ENCODE measurements at places on chromosomes 5 and 9. TPM values are rescaled to one million over a fixed set of nuclear protein-coding genes. Genes with fewer than 3 reads are reported as not detected.

GRCh38 chr5:65821966-65822365, 100.0 kb downstream of the NLN start:
- DNase-seq, result no peak

GRCh38 chr9:73583576-73583975, 431.9 kb downstream of the ANXA1 start:
- no peak for DNase-seq

DNA sequence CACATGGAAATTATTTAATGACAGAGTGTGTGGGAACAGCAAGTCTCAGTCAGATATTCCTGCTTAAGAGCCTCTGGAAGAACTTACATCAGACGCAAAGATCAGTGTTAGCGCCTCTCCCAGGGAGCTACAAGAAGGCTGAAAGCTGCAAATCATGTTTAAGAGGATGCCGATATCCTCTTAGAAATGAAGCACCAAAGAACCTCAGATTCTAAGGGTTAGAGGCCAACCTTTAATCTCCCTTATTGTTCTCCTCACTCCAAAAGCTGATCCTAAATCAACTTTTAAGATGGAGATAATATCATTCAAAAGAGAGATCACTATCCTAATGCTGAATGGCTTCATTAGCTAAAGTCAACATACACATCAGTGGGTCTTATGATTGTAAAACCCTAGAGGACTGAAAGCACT, 160.6 kb downstream of the NFIB start:
- no peak for DNase-seq

GRCh38 chr5:125603321-125603720, 819.9 kb upstream of the GRAMD2B start:
- DNase-seq, result no peak

DNA sequence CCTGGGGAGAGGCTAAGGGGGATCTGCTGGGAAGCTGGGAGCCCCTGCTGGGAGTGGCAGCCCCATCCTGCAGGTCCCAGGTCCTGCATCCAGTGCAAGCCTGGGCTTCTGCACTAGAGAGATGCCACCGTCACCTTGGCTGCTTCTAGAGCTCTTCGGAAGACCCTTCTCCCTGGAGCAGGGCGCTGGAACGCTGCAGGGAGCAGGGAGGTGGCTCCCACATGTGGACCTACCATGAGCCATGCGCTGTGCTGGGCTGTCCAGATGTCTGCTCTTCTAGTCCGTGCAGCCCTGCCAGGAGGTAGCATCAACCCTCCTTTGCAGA, 90.9 kb upstream of the PHYKPL start:
- no peak for DNase-seq

- no peak for DNase-seq
Observed at GRCh38 chr9:104586496-104587180, 12.6 kb downstream of the OR13C5 start.

- no peak for DNase-seq
Observed at GRCh38 chr9:76377791-76378190, 16.4 kb downstream of the RFK start.

DNA sequence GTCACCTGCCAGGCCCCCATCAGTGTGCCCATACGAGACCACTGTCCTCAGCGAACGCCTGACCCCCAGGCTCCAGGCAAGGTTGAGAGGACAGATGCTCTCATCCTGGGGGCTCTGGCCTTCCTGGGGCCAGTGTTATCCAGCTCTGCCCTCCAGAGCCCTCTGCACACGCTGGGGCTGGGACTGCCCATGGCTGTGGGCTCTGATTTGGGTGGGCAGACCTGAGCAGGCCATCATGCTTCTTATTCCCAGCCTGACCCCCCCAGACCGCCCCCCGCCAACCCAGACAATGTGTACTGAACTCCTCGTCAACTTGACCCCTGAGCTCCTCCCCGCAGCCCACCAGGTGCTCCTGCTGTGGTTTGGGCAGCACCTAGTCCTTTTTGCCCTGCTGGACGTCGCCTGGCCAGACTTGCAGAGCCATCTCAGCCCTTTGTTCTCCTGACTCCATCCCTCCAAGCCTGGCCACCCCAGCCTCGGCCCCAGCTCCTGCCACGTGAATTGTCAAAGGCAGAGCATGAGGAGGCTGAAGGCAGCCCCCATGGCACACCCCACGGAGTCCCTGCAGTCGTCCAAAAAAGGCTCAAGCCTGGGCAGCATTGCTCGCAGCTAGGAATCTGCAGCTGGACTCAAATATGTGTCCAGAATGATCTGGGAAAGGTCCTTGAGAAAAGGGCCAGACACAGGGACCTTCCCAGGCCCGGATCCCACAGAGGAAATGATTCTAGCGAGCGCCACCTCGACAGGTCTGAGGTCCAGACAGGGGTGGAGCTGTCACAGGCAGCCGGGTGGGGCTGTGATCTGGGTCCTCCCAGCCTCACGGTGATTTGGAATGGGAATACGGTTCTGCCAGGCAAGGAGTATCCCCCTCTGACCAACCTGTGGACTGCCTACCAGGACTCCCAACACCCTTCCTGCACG, 87.0 kb downstream of the ADAMTS2 start:
- DNase-seq, result no peak

DNA sequence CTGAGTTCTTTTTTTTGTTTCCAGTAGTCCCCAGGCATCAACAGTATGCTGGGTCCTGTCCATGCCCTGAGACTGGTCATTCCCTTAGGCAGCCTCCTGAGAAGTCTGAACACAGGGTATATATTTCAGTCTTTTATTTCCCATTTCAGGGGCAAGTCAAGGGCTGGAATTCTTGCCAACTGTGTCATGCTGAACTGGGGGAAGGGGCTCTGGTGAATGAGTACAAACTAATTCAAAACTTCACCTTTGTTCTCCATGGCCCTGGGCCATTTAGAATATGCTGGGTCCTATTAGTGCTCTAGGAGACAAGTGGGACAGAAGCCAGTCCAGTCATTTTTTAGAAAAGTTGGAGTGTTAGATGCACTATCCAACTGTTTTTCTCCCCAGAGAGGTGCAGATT, 170.3 kb downstream of the TMC1 start:
- no peak for DNase-seq

DNA sequence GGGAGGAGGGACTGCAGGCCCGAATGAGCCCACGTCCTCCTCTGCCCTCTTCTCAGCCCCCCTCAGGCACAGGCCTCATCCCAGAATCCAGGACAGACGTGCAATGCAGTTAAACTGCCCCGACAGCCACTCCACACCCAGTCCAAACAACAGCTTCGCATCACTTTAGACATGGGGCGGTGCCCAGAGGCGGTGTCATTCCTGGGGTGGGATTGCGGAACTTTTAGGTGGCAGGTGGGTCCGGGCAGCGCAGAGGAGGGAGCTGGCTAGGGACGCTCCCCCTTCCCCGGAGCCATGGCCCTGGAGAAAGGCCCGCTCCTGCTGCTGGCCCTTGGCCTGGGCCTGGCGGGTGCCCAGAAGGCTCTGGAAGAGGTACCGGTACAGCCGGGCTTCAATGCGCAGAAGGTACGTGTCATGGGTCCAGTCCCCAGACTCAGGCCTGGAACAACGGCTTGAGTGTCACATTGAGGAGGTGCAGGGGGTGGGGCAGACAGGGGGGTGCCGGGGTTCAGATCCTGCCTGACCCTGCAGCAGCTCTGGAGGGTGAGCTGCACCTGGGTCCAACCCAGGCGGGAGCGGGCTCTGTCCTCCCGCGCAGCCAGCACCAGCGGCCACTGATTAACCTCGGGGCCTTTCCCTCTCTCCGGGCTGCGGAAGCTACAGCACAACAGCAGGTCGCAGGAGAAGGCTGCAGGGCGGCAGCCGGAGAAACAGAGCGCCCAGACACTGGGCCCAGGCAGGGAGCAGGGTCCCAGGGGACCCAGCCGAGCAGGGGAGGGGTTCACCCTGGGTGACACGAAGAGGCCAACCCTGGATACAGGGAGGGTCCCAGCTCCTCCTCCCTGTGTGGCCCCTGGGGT, 25.2 kb downstream of the GLT6D1 start:
- no peak for DNase-seq

GRCh38 chr5:136147632-136148031, 15.0 kb downstream of the SMAD5 start:
- no peak for DNase-seq

GRCh38 chr5:154234551-154234950, 44.0 kb downstream of the GALNT10 start:
- DNase-seq, result no peak

- no peak for DNase-seq
Observed at GRCh38 chr5:154580422-154580821, 102.4 kb upstream of the HAND1 start.

- DNase-seq, result no peak
Observed at GRCh38 chr9:86830356-86830755, 117.0 kb downstream of the GAS1 start.

- DNase-seq, result no peak
Observed at GRCh38 chr5:72235725-72236124, 84.3 kb downstream of the MRPS27 start.

The SLC45A2 gene
- total RNA-seq, result not detected

The RANBP3L gene
- 0.28 TPM for total RNA-seq

The MSX2 gene
- 8.5 TPM for total RNA-seq

Data from Panc1 (cell line).